ENCODE measurements at places on chromosomes 2 and 18. TPM values are rescaled to one million over a fixed set of nuclear protein-coding genes. Genes with fewer than 3 reads are reported as not detected.

Gene UGT1A10
- polyA plus RNA-seq, result not detected

Gene PRKAG3
- 18.3 TPM for polyA plus RNA-seq

DNA sequence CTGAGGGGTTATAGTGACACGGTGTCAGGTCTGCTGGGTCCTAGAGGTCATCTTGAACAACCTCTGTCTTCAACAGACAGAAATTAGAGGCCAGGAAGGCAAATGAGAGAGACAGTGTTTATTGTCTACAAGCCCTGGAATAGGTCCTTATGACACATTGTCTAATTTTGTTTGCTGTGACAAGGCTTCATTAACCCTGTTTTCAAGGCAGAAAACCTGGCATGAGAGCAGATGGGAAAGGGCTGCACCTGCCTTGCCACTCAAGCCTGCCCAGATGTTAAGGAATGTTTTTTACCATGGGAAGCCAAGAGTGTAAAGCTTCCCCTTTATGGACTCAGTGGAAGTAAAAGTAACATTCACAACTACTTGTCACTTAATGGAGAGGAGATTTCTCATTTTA, 275.3 kb downstream of the KCNS3 start:
- no peak for DNase-seq

GRCh38 chr18:63259567-63260379, 59.8 kb downstream of the BCL2 start:
- no peak for DNase-seq

Data from muscle of back (tissue), 13 donors.